ENCODE measurements at places on chromosomes 4 and X. TPM values are rescaled to one million over a fixed set of nuclear protein-coding genes. Genes with fewer than 3 reads are reported as not detected.

DNA sequence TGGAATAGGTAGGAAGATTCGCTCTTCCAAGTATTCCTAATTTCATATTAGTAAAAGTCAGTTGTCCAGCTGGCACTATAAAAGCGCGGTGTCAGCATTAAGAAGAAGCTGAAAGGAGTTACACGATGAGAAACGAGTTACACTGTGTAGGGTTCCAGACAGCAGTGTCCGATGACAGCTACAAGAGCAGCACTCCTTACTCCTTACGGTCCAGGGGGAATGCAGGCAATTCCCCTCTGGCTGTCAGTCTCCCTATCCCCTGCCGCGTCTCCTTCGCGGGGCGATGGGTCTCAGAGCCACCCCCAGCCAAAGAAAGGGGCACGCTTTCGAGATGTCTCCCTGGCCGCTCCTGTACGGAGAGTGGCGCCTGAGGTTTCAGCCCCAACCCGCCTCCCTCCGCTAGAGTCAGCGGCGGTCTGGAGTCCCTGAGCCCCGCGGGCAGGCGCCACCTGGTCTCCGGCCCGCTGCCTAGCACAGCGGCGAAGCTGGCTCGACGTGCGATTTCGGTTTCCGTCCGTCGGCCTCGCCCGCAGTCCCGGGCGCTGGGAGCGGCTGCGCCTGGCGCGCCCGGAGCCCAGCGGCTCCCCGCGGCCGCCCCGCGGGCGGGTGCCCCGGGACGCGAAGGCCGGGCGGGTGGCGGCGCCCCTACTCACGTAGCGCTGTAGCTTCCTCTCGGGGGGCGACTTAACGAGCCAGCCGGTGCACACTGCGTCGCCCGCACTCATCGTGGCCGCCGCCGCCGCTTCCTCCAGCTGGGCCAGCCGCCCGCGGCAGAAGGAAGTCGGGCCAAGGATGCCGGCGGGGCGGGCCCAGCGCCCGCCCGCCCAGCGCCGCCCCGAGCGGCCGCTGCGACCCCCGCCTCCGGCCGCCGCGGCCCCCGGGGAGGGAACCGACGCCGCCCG, at the start of gene GAB3:
GAB3 (minus strand) TSS at position 777 of the 902 bp plus-strand sequence; CDS start at position 725, 52 bp downstream.
- ATAC-seq, result peak; percentile 54

- ATAC-seq, result peak; percentile 39
Observed at GRCh38 chr4:83536362-83537272, 709 bp downstream of the GPAT3 start.

Gene ADGRG4
- total RNA-seq, result not detected

DNA sequence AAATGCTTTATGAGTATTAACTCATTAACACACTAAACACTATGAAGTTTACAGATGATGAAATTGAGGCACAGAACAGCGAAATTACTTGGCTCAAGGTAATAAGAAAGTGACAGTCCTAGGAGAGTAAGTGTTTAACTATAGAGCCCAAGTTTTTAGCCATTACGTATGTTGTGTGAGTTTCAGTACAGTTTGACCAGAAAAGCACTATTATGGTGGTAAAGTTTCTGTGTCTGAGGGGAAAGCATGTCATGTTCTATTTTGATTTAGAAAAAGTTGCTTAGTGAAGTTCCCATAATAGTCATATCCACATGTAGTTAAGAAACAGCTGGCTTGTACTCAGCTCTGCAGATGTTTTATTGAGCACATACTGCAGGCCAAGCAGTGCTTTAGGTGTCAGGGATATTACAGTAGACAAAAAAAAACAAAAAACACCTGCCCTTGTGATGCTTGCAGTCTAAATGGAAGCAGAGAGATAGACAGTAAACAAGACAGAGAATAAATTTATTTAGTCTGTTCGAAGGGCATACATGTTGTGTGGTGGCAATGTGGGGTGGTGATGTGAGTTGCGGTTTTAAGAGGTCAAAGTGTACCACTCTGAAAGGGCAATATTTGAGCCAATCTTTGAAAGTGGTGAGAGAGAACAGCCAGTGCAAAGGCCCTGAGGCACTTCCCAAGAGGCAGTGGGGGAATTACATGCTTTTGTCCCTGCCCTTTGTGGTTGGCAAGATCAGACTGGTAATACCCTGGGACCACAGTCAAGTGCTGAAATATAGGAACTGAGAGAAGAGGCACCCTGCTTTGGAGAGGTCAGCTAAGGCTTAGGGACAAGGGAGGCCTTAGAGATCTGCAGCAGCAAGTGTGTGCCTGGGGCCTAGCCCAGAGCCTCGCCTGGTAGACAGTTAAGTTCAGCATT, 6.2 kb downstream of the TMEM131L start:
- no peak for ATAC-seq

GRCh38 chr4:164536814-164537213, 217.1 kb upstream of the SMIM31 start:
- peak; percentile 100 for ATAC-seq

GRCh38 chr4:109044431-109044830, 258.0 kb downstream of the COL25A1 start:
- ATAC-seq, result no peak

Gene RHOXF2
- not detected for total RNA-seq

GRCh38 chrX:3522101-3522650, 175.7 kb upstream of the MXRA5 start:
- no peak for ATAC-seq

GRCh38 chrX:149567621-149568417, 18.1 kb upstream of the HSFX3 start:
- no peak for ATAC-seq

DNA sequence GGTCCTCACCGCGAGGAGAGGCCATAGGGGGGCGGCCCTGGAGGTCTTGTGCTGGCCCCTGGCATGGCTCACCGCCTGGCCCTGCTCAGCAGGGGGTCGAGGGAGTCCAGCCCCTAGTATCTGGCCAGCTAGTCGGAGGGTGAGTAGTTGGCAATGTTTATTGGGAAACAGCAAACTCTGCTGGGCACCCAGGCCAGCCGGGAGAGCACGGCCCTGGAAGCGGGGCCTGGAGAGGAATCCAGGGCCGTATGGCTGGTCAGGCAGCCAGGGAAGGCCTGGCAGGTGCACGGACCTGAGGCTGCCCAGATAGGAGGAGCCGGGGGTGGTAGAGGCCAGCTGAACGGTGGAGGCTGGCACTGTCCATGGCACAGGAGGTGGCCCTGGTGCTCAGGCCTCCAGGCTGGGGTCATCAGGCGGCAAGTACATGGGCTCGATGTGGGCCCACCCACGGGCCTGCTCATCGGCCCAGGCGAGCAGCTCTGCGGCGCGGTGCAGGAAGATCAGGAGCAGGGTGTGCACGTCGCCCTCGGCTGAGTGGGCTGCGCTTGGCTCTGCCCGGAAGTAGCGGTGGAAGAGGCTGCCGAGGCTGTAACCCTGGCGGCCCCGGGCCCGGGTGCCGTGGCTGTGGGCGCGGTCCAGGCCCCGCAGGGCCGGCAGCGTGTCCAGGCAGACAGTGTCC, 1.4 kb downstream of the TREX2 start:
- no peak for ATAC-seq

- ATAC-seq, result no peak
Observed at GRCh38 chr4:79340568-79340967, 14.7 kb upstream of the NAA11 start.

DNA sequence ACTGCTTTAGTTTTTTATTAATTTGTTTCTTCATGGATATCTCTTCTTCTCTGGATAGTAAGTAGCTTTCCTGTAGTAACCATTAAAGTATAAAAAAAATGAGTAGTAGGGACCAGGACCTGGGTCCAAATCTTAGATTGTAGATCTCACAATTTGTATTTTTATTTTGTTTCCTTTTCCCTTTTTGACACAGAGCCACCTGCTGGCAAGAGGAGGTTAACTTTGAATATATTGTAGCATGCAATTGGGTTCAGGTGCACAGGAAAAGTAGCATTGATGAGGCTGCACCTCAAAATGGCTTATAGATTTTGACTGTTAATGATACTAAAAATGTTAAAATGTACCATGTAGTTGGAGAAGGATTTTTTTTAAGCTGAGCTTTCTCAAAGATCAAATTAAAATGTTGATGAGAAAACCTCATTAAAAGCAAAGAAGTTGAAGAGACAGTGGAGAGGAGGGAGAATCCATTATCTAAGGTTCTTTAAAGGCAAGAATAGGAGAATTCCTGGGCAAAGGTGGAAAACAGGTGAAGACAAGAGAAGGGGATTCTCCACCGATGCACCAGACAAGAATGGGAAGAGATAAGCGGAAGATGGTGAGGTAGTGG, 48.3 kb upstream of the HPGDS start:
- ATAC-seq, result no peak

GRCh38 chr4:162285753-162286152, 122.0 kb upstream of the FSTL5 start:
- ATAC-seq, result no peak

Gene GABRA4
- total RNA-seq, result 0.56 TPM

Gene ACE2
- total RNA-seq, result 2.2 TPM

Gene PDE6B
- 0.88 TPM for total RNA-seq

Gene FRAS1
- 2.6 TPM for total RNA-seq

GRCh38 chrX:9072281-9072680, 38.4 kb upstream of the FAM9B start:
- no peak for ATAC-seq

Gene C4orf54
- total RNA-seq, result not detected

Gene TRAM1L1
- total RNA-seq, result 0.36 TPM

- ATAC-seq, result peak; percentile 97
Observed at GRCh38 chrX:120457766-120458180, 11.3 kb downstream of the LAMP2 start.

GRCh38 chrX:148878371-148878770, 378.0 kb downstream of the AFF2 start:
- ATAC-seq, result no peak

GRCh38 chrX:102712981-102713625, 855 bp downstream of the GPRASP2 start:
- ATAC-seq, result peak; percentile 66

- ATAC-seq, result no peak
Observed at GRCh38 chrX:16666541-16666940, 16.6 kb downstream of the S100G start.

Gene TEX13B
- not detected for total RNA-seq

Gene MAP9
- 1.7 TPM for total RNA-seq

DNA sequence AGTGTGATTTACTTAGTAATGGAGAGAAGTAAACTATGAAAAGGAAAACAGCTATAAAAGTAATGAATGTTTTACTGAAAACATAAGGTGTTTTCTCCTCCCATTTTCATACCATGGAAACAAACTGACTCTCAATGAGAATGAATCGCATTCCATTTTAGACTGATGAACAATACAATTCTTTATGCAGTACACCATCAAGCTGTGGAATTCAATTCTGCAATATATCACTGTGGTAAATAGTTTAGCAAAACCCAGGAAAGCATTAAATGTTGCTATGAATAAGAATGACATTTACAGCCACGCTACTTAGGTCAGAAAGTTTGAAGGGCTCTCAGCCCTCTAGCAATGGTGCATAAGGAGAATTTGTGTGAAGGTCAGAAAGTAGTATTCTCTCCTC, 7.4 kb downstream of the DCAF8L2 start:
- no peak for ATAC-seq

DNA sequence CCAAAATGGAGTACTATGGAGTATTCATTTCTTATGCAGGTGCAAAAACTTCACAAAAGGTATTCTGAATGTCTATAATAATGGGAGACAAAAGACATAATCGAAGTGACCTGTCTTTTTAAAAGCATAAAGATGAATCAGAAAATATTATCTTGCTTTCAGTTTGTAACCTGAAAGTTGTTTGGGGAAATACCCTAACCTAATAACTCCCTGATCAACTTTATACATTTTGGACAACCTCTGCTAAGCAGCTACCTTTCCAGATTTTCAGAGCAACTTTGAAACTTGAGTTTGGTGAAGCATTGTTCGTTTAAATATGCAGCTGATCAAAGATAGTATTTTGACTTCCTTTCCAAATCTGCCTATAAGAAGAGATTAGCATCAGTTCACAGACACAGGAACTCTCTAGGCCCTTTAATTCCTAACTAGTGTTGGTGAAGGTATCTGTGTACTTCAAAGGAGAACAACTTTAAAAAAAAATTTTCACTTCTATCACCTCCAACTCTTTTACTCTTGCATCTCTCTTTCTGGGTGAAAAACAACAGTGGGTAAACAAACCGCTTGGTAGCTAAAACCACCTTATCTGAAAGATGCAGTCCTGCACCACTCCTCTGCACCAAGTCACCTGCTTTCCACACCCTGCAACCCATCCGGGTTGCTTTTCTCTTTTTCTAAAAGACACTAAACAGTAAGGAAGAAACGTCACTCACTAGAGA, 26.5 kb downstream of the CD40LG start:
- ATAC-seq, result no peak

GRCh38 chr4:138981930-138982390, 33.6 kb upstream of the NOCT start:
- peak; percentile 60 for ATAC-seq

DNA sequence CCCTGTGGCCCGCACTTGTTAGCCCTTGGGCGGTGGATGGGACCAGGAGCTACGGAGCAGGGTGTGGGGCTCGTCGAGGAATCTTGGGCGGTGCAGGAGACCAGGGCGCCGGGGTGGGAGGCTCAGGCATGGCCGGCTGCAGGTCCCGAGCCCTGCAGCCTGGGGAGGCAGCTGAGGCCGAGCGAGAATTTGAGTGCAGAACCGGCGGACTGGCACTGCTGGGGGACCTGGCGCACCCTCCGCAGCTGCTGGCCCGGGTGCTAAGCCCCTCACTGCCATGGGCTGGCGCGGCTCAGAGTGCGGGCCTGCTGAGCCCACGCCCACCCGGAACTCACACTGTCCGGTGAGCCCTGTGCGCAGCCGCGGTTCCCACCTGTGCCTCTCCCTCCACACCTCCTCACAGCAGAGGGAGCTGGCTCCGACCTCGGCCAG, 73.6 kb upstream of the TLL1 start:
- ATAC-seq, result no peak

- ATAC-seq, result no peak
Observed at GRCh38 chr4:157988641-157989040, 184.2 kb downstream of the GASK1B start.

Gene BEX2
- total RNA-seq, result 5.2 TPM

DNA sequence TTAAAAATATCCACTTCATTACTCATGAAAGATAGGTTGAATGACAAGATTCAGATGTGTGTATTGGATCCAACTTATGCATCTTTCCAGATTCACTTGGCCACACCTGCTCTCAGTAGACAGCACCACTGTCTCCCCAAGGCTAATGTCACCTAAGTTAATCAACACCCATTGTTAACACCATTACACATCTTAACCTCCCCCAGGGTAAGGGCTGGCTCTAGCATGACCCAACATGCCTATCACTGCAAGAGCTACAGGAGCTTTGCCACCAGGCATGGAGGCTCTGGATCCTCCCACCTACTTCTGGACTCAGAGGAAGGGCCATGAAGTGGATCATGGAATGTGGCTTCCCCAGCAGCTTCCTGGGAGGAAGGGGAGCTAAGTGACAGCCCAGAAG, 32.8 kb upstream of the LSM6 start:
- ATAC-seq, result peak; percentile 87

DNA sequence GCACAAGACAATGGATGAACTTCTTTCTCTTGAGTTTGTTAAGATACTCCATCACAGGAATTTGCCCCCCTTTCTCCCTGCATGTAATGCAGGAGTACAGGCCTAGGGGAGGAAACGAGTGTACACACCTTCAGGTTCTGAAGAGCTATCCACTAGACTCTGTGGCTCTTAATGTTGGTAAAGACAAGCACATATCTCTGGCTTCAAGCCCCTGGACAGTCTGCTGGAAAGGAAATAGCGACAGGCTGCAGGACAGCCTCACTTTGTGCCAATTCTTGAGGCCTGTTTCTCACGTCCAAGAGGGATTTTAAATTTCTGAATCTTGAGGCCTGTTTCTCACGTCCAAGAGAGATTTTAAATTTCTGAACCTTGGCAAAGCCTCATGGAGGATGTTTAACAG, 87.1 kb downstream of the RLIM start:
- no peak for ATAC-seq
